ENCODE measurements at places on chromosomes 5 and 9. TPM values are rescaled to one million over a fixed set of nuclear protein-coding genes. Genes with fewer than 3 reads are reported as not detected.

PCDHB14 gene
- 0.61 TPM for total RNA-seq

FAM151B gene
- total RNA-seq = 3.3 TPM

TLX3 gene
- not detected for total RNA-seq

CREB3 gene
- total RNA-seq = 64.9 TPM

IL7R gene
- total RNA-seq = 1.3 TPM

SLC6A18 gene
- total RNA-seq = not detected

BRD3OS gene
- total RNA-seq = 7.8 TPM

GABRP gene
- 0.32 TPM for total RNA-seq

GGTA1 gene
- not detected for total RNA-seq

DIPK1B gene
- 201 TPM for total RNA-seq

CD74 gene
- total RNA-seq = 0.65 TPM

IGIP gene
- 3.3 TPM for total RNA-seq

ARL15 gene
- 51.5 TPM for total RNA-seq
